ENCODE measurements at places on chromosomes 6 and 20.

GRCh38 chr6:45541934-45542333, 164.2 kb upstream of the SUPT3H start:
- DNase-seq, result no peak

DNA sequence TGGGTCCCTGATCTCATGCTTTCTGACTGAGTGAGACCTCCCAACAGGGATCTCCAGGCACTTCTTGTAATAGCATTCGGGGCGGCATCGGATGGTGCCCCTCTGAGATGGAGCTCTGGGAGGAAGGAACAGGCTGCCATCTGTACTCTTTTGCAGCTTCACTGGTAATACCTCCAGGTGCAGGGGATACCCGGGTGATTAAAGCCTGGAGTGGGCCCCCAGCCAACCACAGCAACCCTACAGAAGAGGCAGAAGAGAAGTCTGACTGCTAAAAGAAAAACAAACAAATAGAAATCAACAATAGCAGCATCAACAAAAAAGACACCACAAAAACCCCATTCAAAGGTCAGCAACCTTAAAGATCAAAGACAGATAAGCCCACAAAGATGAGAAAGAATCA, 19.1 kb upstream of the PGK2 start:
- DNase-seq, result no peak

DNA sequence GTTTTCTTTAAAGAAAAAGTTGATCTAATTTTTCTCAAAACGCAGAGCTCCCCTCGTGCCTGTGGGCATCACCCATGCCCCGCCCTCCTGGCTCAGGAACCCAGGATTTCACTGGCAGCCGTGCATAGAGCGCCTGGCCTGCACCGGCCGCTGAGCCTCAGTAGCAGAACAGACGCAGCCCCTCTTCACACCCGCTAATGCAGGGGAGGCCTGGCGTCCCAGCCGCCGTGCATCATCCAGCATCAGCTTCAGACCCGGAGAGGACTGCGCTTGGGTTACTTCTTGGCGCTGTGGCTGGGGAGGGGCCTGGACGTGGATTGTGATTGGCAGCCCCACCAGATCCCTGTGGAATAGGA, 18.1 kb downstream of the RBM38 start:
- DNase-seq, result no peak

GRCh38 chr6:107823047-107823557, 1.0 kb downstream of the SCML4 start:
- peak; percentile 38 for DNase-seq

- peak; percentile 29 for DNase-seq
Observed at GRCh38 chr6:73798592-73798991, 102.6 kb downstream of the CD109 start.

GRCh38 chr6:999552-999951, 306.6 kb upstream of the EXOC2 start:
- no peak for DNase-seq

DNA sequence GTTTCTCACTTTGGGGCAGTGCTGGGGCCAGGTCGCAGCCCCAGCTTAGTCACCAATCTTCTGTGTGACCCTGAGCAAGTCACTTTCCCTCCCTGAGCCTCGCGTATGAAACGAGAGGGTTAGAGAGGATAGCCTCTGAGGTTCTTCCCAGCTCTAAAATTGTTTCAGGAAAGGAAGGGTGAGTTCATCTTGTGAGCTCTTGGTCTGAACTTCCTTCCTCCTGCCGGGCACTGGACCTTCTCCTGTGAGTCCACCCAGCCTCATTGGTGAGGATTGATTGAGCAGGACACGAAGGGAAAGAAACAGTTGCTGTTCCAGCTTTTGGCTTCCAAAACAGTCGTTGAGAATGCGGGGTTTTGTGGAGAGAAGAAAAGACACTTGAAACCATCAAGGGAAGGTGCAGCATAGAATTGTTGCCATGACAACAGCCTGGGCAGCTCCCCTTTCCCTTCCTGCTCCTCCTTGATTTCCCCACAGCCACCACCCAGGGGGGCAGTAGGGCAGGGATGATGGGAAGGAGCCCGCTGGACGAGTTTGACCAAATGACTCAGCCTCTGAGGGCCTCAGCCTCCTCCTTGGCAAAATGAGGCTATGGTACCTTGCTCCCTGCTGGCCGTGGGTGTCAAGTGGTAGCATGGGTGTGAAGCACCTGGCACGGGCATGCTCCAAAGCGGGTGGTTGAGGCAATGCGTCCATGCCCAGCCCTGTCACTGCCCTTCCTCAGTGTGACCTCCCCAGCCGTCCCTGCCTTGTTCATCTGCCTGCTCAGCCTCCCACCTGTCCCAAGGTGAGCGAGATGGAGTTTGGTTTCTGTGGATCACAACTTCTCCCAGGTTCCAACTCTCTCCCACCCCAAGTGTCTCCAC, 107.8 kb downstream of the CDC5L start:
- no peak for DNase-seq

GRCh38 chr6:111899531-111899930, 26.3 kb upstream of the FYN start:
- no peak for DNase-seq

DNA sequence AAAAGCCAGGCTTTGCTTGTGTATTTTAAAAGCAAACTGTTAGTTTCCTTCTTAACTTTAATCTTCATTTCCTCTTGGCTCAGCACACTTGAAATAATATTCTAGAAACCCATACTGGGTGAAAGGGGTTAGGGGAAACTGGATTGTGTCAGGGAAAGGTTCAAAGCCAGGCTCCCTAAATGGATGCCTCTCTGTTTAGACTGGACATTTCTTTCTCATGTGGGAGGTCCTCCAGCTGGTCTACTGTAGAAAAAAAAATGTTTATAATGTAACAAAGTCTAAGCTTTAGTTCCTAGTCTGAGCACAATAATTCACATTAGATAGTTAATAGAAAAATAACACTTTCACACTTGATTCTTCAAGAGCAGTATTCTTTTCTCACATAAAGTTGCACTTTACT, 89.0 kb upstream of the AKIRIN2 start:
- no peak for DNase-seq

Data from stimulated activated naive CD8-positive, alpha-beta T cell treated with anti-CD3 and anti-CD28 coated beads, Interleukin-15, amount 100 ng/mL, for 72 hours (primary cell).